Choroid plexus epithelial cell (primary cell): ENCODE measurements at places on chromosomes 5 and 9.

- no peak for DNase-seq
Measured at GRCh38 chr9:133741716-133742115, 3.6 kb upstream of the SARDH start.

DNA sequence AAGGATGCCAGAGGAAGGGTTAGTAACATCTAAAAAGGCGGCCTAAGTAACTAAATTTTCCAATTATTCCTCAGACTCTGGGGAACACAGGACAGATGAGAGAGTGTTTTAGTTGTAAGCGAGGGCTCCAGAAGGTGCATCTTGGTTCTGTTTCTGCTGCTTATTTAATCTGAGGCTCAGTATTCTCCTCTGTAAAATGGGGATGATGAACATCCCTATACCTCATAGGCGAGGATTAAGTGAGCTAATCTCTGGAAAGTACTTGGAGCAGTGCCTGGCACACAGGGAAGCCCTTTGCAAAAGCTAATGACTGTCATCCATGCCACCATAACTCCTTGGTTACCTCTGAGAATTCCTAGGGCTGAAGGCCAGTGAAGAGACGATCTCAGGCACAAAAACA is 59.0 kb downstream of the SHB start:
- DNase-seq, result no peak

GRCh38 chr5:54646356-54647101 is 129.0 kb downstream of the SNX18 start:
- peak; percentile 97 for DNase-seq

- DNase-seq, result no peak
Measured at GRCh38 chr5:113203916-113204315, 227.3 kb downstream of the DCP2 start.

- DNase-seq, result no peak
Measured at GRCh38 chr9:69655065-69655464, 17.1 kb downstream of the APBA1 start.

DNA sequence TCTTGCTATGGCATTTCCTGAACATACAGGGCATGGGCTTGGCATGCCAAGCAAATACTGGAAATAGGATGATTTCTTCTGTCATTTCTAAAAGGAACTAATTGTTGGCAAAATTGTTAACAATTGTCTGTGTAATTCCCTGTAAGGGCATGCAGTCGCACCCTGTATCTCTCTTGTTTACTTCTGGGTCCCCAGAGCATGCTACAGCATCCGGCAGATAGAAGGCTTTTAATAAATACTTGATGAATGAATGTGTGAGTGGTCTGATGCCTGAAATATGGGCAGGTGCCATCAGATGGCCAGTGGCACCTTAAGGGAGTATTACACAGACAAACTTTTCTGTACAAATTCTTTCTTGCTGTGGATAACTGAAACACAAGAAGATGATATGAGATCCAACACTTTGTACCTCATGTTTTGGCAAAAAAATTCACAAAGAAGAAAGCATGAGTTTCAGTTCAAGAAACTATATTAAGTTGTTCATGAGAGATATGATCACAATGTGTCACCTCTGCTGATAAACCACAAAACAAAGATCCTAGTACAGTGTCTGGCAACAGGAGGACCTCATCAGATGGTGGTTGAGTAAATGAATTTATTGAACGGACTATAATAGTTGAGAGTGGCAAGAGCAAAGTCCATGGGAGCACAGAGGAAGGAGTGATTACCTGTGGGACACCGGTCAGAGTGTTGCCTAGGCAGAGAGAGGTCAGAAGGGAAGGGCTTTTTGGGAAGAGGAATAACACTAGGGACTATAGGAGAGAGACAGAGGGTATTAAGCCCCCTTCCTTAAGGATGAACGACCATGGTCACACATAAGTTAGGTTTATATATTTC is 194.2 kb downstream of the ATP10B start:
- DNase-seq, result no peak

GRCh38 chr9:18238254-18238653 is 235.7 kb upstream of the ADAMTSL1 start:
- DNase-seq, result peak; percentile 93

- no peak for DNase-seq
Measured at GRCh38 chr5:174387448-174387847, 336.9 kb upstream of the MSX2 start.

DNA sequence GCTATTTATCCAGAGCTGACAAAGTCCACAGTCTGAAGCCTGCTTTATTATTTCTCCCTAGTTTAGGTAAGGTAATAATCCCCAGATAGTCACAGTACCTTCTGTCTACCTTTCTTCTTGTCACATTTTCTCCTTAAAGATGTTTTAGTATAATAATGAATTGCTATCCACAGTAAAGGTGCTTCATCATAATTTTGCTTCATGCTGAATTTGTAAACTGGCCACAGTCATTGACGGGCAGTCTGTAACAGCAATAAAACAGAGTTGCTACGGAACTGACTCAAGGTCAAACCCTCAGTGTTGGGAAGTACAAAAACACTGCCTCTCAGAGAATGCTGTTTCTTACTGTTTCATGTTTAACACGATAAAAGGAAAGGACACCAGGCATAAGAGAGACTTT is 195.7 kb downstream of the ZNF608 start:
- DNase-seq, result no peak

DNA sequence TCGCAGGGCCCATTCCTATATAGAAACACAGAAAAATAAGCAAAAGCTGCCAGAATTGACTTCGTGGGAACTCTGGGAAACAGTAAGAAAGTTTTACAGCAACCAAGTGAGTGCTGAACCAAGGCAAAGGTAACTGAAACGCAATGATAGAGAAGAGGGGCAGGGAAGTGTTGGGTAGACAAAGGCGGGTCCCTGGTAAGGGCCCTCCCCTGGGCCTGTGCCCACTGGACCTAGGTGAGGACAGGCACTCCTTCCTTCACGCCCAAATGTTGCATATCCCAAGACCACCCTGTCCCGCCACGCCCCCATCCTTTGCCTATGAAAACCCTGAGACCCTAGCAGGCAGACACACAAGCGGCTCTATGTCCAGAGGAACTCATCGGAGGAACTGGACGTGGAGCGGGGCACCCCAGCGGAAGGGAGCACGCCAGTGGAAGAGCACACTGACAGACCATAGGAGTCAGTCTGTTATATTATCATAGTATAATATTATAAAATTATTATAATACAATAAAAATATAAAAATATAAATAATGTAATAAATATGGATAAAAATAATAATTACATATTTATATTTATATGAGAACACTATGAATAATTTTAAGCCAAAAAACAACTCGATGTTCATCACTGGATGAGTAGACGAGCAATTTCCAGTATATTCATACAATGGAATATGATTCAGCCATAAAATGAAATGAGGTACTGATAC is 27.9 kb downstream of the CDKN2A start:
- DNase-seq, result no peak

GRCh38 chr5:66247176-66247960 is 103.3 kb downstream of the SREK1 start:
- peak; percentile 87 for DNase-seq

- DNase-seq, result no peak
Measured at GRCh38 chr5:116573702-116574366, 789 bp downstream of the SEMA6A start.

GRCh38 chr5:463952-464351 is 21.0 kb downstream of the EXOC3 start:
- DNase-seq, result no peak

DNA sequence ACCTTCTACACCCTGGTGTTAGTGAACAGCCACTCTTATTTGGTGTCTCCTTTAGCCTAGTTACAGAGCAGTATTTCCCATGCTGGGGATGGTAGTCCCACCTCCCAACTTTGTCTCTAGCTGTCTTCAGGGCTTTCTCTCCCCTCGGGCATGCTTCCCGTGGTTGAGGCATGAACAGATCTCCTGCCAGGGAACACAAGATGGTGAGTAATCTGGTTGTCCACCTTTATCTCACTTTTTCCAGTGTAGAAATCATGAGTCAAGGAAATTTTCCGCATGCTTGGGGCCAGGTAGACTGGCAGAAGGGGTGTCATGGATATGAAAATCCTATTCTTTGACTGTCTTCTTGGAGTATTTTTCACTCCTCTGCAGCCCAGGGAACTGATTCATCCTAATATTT is 532.9 kb downstream of the ANXA1 start:
- DNase-seq, result peak; percentile 61

- no peak for DNase-seq
Measured at GRCh38 chr5:164498438-164498837, 993.0 kb downstream of the MAT2B start.

DNA sequence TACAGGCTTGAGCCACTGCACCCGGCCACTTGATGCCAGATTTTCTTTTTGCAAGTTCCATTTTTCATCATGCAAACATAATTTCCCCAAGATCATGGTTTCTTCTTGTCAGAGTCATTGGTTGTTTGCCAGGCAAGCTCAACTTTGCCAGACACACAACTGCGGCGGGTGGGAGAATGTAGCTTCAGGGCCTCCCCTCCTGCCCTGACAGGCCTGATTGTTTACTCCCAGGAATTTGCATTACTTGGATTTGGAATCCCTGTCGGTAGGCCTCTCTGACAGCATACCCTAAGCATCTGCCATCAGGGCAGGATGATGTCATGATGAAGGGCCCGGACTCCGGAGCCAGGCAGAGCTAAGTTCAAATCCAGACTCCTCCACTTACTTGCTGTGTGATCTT is 15.1 kb downstream of the RPS14 start:
- DNase-seq, result peak; percentile 84

GRCh38 chr5:147336876-147337275 is 102.0 kb downstream of the STK32A start:
- no peak for DNase-seq

DNA sequence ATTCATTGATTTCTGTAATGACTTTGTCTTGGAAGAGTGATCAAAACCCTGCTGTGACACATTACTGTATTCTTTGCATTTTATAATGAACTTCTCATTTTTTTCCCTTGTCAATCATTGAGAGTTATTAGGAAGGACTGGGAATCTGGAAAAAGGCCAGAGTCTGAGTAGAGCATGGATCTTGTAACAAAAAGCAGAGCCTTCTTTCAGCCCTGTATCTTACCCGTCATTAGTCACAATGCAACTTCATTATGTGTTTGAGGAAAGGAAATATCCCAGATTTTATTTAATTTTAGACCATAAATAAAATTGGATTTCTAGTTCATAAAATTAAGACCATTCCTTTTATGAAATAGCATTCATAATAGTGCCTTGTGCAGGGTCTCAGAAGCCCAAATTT is 131.4 kb downstream of the ARHGEF28 start:
- DNase-seq, result no peak

DNA sequence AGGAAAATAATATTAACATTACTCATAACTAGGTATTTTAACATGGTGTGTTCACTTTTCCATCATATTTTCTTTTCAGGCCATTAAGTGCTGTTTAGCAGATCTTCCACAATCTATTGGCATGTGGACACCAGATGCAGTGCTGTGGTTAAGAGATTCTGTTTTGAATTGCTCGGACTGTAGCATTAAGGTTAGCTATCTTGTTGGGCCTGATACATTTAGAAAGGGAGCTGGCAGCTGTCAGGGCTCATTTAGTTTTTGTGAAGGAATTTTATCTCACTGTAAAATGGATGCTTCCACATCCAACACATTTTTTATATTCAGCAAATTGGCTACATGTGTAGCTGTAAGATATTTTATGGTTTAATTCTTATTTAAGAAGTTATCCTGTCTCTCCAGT is 20.7 kb upstream of the TMOD1 start:
- no peak for DNase-seq

- no peak for DNase-seq
Measured at GRCh38 chr5:132484391-132484725, 6.2 kb downstream of the IRF1 start.
